NCI-H1092 (cell line): ENCODE measurements at places on chromosomes 2 and 18.

- DNase-seq: no peak
Observed at GRCh38 chr2:42568401-42569115, at the start of gene MTA3. Gene MTA3 (plus strand): TSS chr2:42568632. CDS start chr2:42568746, 114 bp downstream.

DNA sequence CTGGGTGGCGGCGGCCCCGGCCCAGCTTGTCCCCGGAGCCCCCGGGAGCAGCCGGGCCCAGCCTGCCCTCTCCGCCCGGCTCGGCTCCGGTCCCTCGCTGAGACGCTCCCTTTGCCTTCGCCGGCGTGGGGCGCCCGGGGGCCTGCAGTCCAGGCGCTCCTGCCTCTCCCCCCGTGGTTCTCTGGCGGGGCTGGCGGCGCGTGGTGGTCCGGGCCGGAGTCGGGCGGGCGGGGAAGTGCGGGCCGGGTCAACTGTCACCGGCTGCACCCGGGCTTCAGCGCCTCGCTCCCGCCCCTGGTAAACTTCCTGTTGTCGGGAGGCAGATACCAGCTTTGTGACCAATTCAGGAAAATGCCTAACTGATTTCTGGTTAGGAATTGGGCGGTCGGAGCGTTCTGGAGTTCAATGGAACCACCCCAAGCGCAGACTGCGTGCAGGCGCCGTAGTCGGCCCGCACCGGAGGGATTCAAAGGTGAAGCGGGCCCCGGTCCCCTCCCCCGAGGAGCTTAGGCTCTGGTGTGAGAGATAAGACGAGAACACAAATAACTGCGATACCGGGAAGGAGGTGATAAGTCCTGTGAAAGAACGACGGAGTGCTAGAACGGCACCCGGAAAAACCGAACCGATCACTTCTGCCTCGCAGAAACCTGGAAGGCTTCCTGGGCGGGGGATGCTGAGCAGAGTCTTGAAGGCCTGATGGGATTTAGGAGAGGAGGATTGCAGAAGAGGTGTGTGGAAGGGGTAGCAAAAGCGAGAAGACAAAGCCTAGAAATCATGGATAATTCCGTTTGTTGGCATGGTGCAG lies 891 bp downstream of the CAB39 start:
- DNase-seq: no peak

- no peak for DNase-seq
Observed at GRCh38 chr2:216716109-216716508, 20.8 kb upstream of the IGFBP5 start.

DNA sequence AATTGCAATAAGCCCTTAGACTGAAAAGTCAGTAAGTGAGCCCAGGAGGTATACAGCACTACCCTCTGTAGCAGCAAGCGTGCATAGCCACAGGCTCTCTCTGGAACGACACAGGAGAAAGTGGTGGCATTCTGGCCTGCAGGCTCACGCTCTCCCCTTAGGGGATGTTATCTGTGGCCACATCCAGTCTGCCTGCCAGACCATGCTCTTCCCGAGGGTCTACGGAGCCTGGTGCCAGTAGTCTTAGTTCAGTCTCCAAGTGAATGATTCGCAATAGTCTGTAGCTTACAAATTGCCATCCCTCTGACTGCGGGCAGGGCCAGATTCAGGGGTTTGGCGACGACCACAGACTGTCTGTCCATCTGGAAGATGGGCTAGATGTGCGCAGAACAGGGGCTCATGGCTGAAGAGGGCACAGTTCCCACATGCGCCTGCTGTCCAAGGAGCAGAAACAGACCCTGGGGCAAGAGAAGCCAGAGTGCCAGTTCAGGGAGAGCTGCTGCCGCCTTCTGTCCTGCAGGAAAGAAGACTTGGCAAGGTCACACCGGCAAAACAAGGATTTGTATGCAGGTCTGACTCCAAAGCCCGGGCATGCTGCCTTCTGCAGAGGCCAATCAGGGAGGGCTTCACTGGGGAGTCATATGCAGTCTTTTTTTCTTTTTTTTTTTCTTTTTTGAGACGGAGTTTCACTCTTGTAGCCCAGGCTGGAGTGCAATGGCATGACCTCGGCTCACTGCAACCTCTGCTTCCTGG lies 3.5 kb upstream of the KLF11 start:
- no peak for DNase-seq

GRCh38 chr2:136645236-136645828 lies 120.0 kb upstream of the THSD7B start:
- DNase-seq: no peak

GRCh38 chr18:8890957-8891464 lies 185.7 kb downstream of the MTCL1 start:
- no peak for DNase-seq

GRCh38 chr2:134089454-134089853 lies 164.4 kb upstream of the MGAT5 start:
- no peak for DNase-seq

DNA sequence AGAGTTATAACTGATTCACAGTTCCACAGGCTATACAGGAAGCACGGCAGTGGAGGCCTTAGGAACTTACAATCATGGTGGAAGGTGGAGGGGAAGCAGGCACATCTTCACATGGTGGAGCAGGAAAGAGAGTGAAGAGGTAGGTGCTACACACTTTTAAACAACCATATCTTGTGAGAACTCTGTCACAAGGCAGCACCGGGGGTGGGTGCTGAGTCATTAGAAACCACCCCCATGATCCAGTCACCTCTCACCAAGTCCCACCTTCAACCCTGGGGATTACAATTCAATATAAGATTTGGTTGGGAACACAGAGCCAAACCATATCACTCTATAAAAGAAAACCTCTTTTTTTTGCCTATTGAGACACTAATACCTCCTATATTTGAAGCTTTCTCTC lies 1108.5 kb upstream of the CDH2 start:
- no peak for DNase-seq

DNA sequence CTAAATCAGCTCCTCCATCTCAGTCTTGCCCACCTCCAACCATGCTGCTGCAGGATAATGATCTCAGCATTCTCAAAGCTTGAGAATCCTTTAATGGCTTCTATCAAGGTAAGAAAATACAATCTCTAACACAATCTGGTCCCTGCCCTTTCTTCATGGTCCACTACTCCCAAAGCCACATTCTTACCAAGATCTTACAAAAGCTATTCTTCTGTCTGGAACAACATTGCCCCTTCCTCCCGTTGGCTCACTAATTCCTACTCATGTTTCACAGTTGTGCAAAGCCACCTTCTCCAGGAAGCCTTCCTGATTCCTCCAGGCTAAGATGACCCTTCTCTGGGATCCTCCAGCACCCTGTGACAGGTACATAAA lies 5.9 kb upstream of the SFXN5 start:
- DNase-seq: no peak

- DNase-seq: no peak
Observed at GRCh38 chr2:17805717-17806363, 10.4 kb upstream of the MSGN1 start.

DNA sequence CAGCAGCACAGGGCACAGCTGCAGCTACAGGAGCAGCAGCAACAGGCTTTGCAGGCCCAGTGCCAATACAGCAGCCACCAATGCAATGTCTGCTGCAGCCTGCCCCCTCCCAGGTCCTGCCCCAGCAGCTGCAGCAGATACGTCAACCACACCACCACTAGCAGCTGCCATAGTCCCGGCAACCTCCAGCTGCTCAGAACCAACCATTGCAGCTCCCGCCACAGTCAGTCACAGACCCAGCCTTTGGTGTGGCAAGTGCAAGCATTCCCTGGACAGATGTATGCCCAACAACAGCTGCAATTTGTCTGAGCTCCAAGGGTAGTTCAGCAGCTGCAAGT lies 53.3 kb upstream of the TUBA3E start:
- DNase-seq: no peak

DNA sequence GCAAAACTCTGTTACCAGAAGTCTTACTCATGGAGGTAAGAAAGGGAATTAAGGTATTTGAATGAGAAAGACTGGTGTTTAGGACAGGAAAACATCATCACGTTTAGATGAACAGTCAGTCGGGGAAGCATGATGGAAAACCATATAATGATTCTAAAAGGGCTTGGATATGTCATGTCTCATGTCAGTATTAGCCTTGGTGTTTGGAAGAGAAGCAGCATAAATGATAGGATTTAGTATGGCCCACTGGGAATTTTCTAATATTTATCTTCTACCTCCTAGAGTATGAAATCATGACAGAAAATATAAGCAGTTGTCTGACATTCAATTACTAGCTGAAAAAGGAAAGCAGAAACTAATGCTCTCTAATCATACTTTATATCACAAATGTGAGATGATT lies 1643.6 kb upstream of the CELF4 start:
- DNase-seq: no peak

- DNase-seq: no peak
Observed at GRCh38 chr2:160674146-160674750, 180.6 kb upstream of the RBMS1 start.

GRCh38 chr2:66498289-66498975 lies 63.5 kb downstream of the MEIS1 start:
- DNase-seq: no peak

DNA sequence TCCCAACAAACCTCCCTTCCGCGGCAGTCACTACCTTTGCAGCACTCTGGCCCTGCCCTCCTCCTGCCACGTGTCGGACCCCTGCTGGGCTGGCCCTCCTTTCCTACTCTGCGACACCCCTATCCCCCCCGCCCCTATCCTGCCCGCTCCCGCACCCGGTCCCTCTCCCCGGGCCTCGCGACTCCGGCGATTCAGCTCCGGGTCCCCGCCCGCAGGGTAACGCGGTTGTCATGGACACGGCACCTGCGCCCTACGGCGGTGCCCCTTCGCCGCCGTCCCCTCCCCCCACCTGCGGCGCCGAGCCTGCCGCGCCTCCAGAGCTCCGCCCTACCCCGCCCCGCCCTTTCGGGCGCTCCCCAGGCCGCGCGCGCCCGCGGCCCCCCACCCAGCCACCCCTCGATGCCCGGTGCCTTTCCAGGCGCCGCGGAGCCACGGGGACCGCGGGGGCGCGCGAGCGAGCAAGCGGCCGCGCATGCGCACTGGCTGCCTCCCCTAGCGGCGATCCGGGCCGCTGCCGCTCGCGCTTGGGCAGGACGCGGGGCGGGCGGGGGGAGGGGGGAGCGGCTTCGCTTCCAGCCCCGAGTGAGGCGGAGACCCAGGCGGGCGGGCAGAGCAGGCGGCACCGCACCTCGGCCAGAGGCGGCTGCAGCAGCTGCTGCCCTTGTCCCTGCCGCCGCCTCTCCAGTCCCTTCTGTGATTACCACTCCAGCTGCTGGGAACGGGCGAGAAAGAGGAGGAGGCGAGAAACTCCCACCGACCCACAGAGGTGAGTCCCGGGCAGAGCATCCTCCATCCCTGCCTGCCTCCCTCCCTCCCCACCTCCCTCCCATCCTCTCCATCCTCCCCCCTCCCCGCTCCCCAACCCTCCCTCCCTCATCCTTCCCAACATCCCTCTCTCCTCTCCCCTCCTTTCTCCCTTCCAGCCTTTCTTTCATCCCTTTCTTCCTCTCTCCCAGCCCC lies at the start of gene CTNNA2:
CTNNA2 (plus strand) TSS at position 610 of the 960 bp plus-strand sequence.
- peak; percentile 79 for DNase-seq

DNA sequence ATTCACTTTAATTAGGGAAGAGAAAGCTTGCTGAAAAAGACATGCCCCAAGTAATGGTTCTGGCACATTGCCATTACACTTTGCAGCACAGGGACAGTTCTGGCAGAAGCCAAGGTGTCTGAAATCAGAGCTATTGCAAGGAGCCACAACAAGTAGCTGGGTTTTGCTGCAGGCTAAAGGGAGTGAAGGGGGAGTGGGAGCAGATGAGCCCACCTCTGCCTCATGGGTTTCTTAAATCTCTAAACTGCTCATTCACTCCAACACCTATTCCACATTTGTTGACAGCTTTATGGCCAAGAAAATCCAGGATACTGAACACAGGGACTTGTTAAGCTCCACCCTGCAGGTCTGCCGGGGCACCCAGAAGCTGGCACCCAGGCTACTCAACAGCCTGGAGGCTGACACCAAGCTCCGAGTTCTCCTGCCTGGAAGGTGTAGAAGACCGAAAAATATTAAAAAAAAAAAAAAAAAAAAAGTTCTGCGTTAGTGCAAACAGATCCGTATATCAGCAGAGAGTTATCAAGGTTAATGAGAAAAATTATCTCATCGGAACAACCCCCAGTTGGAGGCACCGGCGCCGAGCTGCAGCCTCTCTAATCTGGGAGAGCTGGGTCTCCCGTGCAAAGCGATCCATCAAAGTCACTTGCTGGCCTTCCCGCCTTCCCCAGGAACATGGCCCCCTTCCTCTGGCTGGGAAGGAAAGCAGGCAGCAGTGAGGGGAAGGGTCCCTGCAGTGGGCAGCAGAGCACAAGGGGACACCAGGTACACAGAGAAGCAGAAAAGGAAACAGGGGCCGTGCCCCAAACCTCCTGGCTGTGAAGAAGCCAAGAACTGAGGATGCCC lies 123.7 kb downstream of the HNMT start:
- peak; percentile 3 for DNase-seq

- no peak for DNase-seq
Observed at GRCh38 chr2:103898561-103898960, 955.4 kb upstream of the POU3F3 start.
